EH (cell line): ENCODE measurements at places on chromosomes 11 and 22.

DNA sequence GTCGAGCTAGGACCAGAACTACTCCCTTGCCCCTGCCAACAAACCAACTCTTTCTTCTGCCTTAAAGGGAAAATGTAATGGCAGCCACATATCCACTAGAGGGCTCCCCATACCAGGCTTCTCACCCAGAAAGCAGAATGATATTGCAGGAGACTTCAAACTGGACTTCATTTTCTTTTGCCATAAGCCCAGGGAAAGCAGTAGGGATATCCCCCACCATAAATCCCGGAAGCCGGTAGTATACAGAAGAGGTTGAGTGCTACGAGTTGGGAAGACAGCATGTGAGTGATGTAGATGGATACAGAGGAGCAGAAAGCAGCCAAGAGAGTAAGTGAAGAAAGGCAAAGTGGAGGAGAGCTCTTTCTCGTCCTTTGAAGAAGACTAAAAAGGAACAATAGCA, 12.1 kb downstream of the PLAAT5 start:
- peak; percentile 74 for DNase-seq

DNA sequence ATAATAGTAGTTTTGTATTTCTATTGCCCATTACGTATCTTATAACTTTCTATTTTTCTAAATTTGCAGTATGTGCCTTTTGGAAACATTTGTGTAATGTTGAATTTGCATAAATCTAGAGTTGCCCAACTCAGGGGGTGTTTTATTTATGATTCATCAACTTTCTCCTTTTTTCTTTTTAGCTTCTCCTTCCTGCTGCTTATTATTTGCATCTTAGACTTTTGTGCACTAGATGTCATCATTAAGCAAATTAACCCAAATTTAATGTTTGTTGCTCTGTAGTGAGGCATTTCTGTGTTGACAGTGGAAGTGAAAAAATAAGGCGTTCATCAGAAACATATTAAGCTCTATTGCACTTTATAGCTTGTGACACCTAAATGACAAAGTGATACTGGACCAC, 56.2 kb upstream of the ZBED5 start:
- DNase-seq: no peak

DNA sequence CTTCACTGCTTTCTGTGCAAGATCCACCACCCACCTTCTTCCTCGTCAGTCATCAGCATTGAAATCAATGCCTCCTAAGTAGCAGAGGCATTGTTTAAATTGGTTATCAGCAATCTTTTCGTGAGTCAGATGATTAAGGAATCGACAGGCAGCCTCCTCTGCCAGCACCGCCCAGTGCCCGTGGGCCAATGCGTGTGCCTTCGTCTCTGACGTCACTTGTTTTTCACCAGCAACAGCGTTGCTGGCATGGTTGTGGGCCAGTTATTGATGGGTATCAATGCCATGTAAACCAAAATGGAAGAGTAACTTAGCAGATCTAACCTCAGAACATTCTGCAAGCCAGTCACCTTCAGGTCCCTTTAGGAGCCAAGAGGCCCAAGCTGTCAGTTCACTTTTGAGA, 69.6 kb downstream of the BARX2 start:
- DNase-seq: no peak

GRCh38 chr22:19526076-19526701, 2.0 kb upstream of the CLDN5 start:
- no peak for DNase-seq

DNA sequence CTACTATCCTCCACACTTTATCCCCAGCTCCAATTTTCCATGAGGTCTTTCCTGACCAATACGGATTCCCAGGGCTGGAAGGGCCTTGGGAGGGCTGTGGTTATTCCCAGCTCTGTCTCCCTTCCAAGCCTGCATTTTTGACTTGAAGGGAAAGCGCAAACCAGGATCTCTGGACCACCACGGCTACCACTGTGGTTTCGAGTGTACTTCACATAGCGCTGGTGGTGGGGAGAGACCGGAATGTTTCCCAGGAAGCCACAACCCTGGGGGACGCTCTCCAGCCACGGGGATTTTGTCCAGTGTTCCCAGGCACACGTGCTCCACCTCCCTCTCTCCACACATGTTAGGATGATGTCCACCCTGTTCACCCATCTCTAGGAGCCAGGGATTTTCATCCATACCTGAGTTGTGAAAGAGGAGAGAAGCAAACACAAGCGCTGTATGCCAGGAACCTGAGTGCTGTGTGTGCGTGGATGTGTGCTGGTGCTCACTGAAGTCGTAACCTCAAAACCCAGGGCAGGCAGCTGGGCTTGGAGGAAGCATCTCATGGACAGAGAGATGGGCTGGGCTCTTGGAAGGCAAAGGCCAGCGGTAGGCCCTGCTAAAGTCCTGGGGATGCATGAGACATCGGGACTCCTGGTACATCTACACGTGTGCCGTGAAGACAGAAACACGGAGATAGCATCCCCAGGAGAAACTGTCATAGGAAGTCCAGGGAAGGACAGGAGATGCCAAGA, 1.3 kb upstream of the NPTXR start:
- DNase-seq: peak; percentile 64

DNA sequence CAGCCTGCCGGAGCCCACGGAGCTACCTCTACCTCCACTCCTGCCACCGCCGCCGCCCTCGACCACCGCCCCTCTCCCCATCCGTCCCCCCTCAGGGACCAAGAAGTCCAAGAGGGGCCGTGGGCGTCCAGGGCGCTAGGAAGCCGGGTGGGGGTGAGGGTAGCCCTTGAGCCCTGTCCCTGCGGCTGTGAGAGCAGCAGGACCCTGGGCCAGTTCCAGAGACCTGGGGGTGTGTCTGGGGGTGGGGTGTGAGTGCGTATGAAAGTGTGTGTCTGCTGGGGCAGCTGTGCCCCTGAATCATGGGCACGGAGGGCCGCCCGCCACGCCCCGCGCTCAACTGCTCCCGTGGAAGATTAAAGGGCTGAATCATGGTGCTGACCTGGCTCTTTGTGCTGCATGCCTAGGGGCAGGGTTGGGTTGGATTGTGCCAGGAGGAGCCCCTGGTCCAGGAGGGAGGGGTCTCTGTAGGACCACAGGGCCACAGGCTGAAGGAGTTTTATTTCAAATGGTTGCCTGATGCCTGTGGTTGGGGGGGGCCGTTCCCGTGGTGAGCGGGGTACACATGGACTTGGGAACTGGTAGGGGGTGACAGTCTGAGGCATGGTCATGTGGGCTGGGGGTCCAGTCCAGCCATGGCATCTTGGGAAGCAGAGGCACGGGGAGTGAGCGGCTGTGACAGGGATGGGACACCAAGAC, 2.3 kb downstream of the PTPRCAP start:
- no peak for DNase-seq

DNA sequence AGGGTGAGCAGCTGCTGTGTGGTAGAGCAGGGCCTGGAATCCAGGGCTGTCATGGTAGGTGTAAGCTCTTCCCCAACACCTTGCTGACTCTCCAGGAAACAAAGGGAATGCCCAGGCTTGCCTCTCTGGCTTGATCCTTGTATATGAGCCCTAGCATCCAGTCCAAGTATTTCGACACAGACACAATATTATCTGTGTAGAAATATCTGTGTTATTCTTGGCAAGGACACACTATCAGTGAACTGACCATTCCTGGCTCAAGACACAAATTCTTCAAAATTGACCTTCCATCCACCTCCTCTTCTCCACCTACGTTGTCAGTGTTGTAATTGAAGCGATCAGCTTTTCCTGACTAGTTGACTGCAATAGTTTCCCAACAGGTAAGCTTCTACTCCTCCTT, 312.0 kb upstream of the NARS2 start:
- no peak for DNase-seq

- DNase-seq: peak; percentile 94
Observed at GRCh38 chr11:62705880-62706849, 1.1 kb downstream of the BSCL2 start.

GRCh38 chr11:90476442-90477007, 253.7 kb upstream of the CHORDC1 start:
- no peak for DNase-seq

GRCh38 chr22:23394525-23395326, 185.4 kb downstream of the IGLL1 start:
- DNase-seq: no peak

DNA sequence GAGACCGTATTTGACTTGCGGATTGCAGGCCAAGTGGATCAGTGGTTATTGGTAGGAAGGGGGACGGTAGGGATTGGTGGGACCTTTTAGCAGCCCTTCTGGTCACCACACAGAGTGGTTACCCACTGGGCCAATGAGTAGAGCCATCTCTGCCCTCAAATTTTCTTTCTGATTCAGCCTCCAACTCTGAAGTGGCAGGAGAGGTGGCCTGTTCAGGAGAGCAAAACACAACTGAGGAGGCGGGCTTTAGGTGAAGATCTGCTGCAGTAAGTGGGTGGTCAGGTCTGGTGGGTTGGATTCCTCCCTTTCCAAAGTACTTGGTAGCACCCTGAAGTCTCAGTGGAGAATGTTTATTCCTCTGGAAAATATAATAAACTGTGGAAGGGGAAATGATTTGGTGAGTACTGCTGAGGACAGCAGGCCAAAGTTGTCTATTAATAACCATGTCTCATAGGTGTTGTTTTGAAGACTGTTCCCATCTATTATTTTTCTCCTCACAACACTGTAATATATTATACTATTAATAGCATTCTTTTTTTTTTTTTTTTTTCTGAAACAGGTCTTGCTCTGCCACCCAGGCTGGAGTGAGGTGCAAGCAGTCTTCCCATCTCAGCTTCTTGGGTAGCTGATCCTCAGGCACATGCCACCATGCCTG, 1.5 kb downstream of the MISFA start:
- no peak for DNase-seq

DNA sequence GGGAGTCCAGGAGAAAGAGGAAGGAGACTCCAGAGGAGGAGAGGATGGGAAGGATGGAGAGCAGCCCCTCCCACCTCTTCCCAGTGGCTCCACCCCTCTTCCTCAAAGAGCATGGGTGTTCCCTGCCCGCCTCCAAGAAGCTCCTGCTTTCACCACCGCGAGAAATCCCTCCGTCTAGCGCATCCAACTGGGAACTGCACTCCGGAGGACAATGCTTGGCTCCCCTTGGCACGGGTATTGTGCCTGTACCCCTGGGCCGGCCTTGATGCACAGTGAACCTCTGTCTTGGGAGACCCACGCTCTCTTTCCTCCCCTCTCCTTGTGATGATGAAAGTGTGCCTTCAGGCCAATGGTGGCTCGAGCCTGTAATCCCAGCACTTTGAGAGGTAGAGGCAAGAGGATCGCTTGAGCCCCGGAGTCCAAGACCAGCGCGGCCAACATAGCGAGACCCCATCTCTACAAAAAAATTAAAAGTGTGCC, 14.9 kb upstream of the ADA2 start:
- DNase-seq: peak; percentile 1

- no peak for DNase-seq
Observed at GRCh38 chr11:2211113-2211971, 39.7 kb upstream of the TH start.

- DNase-seq: peak; percentile 77
Observed at GRCh38 chr11:47923667-47924066, 56.7 kb upstream of the PTPRJ start.

DNA sequence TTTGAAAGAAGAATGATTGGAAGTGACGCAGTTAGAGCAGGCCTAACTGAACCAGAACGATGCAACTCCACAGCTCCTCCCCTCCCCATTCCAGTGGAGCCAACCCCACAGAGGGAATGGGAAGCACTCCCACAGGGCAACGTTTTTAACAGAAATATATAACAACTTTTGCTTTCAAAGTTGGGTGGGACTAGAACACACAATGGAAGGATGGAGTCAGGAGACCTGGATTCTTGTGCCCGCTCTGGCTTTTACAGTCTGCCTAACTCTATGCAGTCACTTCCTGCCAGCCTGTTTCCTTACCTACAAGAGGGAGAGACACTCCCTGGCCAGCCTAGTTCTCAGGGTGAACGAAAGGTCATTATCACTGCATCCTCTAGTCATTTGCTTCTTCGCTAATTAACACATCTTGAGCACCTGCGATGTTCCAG, 75.5 kb downstream of the PACSIN2 start:
- DNase-seq: peak; percentile 49

DNA sequence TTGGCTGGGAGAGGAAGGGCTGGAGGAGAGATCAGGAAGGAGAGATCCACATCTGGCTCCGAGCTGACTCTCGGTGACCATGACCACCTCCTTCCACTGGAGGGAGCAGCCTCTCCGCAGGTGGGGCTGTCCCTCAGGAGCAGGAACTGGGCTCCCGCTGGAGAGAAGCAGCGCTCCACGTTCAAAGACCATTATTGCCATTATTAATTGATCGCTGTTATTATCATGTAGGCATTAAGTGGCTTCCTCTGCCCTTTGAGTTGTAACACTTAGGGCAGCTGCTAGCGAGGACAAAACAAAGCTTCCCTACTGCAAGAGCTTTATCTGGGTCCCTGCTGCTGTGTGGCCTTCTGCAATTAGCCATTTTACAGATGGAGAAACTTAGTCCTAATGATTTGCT, 251.9 kb downstream of the ST3GAL4 start:
- peak; percentile 76 for DNase-seq

DNA sequence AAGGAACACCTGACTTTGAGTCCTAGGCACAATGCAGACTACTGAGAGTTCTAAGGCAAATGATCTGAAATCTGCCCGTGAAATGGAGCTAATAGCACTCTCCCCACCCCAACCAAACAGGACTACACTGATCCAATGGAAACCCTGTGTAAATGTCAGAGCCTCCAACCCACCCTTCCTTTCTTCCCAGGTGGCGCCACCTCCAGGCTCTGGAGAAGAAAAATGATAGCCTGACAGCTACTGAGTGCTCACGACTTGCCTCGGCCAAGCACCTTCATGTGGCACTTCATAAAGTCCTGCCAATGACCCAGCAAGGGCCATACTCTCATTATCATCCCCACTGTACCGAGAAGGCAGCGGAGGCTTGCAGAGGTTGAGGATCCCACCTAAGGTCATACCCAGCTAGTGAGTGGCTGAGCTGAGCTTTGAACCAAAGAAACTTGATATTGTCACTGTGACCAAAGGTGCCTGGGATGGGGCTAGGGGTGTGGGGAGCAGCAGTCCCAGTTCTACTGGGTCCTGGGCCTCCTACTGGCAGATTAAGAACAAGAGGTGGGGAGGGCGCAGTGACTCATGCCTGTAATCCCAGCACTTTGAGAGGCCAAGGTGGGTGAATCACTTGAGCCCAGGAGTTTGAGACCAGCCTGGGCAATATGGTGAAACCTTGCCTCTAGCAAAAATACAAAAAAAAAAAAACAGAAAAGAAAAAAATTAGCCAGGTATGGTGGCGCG, 20.5 kb downstream of the TST start:
- DNase-seq: peak; percentile 25
